NCI-H1105 (cell line): ENCODE measurements at places on chromosomes 11 and 22.

DNA sequence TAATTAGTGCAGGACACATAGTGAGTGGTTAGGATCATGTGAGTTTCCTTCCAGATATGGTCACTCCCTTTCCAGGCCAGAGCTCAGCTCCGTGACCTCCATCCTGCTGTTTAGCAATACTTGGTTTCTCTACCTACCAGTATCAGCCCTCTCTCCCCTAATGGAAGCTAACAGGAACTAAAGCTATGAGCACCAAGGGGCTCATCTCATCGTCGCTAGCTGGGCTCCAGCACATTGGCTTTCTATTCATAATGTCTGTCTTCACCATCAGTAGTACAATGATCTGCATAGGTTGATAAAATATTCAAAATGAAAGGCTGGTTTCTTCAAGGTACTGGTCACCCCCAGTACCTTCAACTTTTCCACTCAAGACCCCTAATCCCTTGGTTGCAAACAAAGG, 2.4 kb upstream of the GALNT18 start:
- DNase-seq, result no peak

DNA sequence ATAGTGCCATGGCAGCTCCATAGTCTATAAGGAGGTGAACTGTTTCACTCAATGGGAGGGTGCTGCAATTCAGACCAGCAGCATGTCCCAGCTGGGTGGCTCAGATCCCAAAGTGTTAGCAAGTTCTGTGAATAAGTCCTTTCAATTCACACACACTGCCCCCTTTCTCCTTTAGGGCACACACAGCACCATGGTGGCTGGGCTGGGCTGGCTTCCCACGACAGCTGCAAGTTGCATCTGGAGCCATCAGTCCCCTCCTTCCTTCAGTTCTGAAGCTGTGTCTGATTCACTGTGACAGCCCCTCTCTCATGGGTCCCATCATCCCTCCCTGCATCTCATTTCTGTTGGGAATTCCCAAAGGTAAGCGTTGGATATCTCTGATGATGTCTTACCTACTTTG, 324.1 kb upstream of the NCAM1 start:
- no peak for DNase-seq

GRCh38 chr11:78783846-78784245, 209.2 kb upstream of the NARS2 start:
- DNase-seq, result no peak

DNA sequence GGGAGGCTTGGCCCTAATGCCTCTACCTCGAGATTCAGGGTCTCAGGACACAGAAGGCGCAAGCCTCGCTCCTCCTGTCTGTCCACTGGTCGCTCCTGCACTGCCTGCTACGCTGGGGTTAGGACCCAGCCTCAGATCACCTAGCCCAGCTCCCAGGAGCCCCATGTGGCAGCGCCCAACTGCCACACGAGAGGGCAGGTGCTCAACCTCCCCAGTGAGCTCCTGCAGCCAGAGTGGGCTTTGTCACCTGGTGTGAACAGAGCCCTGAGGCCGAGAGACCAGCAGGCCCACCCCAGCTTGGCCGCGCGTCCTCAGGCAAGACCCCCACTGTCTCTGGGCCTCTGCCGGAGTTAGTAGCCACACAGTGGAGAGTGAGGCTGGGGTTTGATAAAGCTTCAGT, 21.7 kb upstream of the PPARA start:
- no peak for DNase-seq

GRCh38 chr11:118435290-118435892, 901 bp upstream of the KMT2A start:
- DNase-seq, result peak; percentile 93

DNA sequence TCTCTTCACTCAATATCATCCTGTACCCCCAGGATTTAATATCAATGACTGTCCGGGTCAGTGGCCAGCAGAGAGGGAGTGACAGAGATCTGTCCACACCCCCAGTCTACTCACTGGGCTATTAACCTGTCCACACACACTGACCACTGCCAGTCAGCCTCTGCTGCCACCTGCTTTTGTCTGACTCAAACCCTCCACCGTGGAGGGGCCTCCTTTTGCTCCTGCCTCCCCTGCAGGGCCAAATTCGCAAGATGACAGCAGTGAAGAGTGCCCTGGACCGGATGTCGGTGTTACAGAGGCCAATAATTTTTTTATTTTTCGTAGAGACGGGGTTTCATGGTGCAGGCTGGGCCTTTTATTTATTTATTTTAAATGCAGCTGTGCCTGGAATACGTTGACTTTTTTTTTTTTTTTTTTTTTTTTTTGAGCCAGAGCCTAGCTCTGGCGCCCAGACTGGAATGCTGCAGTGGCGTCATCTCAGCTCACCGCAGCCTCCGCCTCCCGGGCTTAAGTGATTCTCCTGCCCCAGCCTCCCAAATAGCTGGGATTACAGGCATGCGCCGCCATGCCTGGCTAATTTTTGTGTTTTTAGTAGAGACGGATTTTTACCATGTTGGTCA, 5.1 kb downstream of the PDXP start:
- DNase-seq, result no peak

DNA sequence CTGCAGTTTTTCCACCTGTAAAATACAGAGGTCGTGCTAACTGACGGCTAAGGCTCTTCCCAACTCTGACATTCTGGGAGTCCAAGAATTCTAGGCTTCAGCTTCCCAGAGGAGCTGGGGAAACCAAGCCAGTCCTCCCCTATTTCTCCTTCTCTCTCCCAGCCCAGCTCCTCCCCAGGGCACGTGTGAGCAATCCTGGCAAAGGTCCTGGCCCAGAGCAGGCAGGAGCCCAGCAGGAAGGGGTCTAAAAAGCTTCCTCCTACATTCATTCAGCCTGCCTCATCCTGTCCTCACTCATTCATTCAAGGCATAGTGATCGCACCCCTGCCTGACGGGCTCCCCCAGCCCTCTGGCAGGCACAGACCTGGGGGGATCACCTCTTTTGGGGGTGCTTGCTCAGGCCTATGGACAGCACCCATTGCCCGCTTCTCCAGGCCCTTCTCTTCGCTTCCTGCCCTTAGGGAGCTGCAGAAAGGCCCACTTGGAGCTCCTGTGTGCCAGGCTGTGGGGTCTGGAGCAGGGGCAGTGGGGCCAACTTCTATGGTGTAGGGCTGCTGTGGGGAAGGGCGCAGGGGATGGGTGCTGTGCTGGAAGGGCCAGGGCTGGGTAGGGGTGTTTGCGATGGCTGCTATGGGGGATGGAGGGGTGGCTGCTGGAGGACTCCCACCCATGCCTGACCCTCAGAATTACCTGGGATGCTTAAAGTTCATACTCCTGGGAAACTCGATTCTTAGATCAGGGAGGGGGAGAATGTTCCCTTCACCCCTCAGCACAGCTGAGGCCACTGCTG, 9.8 kb downstream of the KCNC1 start:
- DNase-seq, result no peak

DNA sequence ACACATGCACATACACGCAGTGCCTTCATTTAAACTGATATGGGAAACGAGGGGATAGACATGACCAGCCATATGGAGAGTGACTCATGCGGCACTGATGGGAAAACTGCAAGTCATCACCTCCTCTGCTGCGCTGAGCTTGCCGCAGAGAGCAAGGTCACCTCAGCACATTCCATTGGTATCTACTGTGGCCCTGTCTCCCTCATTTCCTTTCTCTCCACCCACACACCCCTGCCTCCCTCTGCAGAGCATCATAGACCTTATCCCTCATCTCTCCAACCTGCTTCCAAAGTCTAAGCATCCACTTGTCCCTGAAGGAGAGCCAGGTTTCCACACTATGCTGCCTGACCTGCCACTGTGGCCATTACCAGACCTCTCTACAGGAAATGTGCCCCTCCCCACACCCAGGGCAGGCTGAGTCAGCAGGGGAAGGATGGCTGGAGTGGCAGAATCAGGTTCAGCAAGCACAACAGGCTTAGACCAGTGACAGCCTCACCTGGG, 116.9 kb upstream of the SNX19 start:
- no peak for DNase-seq

- no peak for DNase-seq
These were observed 121.2 kb downstream of the IGLL1 start for GRCh38 chr22:23458663-23459541.

GRCh38 chr22:33897448-33897835, 22.8 kb downstream of the LARGE1 start:
- DNase-seq, result peak; percentile 68

DNA sequence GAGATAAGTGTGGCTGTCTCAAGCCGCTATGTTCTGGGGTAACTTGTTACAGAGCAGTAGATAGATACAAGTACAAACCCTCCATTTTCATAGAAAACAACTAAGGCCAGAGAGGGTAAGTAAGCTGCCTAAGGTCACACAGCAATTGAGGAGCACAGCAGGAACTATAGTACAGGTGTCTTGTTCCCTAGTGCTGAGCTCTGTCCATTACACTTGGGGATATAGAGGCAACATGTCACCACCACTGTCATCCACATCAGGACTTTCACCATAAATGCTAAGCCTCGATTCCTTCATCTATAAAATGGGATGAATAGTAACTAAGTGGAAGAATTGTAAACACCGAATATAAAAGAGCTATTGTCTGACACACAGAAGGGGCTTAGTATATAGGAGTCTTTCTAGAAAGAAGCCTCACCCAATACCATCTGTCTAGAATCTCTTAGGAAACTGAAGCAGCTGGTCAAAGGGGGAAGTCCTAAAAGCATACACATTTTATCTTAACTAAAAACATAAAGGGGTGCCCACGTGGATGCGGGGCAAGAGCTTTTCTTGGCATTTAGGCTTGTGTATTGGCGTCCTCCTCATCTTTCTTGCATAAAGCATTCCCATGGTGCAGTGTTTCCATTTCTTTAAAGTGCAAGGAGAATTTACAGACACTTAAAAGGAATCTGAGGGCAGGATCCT, 93.8 kb upstream of the ALX4 start:
- no peak for DNase-seq

- DNase-seq, result no peak
These were observed 54.5 kb upstream of the NOX4 start for GRCh38 chr11:89545691-89546090.

DNA sequence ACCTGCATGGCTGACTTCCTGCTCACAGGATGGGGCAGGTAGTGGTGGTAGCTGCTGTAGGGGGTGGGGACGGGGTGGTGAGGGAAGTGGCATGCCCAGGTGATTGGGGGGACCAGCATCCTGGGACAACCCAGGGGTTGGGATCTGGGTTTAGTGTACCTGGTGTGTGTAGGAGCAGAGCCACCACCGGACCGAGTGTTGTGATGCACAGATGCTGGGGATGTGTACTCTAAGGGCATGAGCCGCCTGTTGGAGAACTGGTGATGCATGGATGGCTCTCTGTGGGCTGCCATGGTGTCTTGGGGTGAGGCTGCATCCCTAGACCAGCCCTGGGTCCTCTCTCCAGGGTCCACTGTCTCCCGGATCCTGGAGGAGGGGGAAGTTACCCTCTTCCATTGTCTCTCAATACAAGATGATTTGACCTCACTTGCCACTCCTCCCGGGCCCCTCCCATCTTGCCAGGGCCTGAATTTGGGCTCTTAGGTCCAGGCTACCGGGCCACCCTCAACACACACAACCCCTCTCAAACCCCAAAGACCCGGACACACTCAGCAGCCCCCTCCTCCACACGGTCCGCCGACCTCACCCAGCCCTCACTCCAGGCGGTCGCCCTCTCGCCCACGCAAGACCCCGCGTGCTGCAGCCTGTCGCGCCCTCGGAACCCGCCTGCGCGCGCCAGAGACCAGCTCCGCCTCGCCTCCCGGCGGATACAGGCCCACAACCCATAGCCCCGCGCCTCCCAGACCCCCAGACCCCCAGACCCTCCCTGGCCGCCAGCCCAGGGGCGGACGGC, 619 bp downstream of the LRRC75B start:
- DNase-seq, result no peak

- DNase-seq, result no peak
These were observed 685.2 kb upstream of the CHORDC1 start for GRCh38 chr11:90908074-90908473.

DNA sequence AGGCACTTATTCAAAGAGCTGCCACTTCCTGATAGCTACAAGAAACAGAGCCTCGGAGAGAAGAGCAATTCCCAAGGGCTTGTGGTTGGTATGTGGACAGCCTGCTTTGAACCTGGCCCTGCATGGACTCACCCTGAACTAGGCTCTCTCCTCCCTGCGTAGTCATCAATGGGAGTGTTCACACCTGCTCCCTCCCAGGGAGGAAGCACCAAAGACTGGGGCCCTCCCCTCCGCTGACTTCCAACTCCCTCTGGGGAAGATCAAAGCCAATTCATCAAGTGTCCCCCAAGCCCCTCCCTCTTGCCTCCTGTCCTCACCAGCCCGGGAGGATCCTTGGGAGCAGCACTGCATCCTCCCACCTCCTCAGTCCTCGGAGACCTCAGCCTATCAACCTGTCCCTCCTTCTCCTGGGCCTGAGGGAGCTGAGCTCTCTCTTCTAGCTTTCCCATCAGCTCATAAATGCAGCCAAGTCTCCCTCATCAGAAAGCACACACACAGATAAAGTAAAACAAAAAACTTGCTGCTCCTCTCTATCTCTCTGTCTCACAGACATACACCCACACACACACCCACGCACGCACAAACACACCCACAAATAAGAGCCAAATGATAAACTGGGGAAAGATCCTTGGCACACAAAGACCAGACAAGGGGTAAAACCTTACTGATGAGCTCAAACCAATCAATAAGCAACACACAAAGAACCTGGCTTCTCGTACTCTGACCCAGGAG, 3.3 kb downstream of the A4GALT start:
- no peak for DNase-seq

DNA sequence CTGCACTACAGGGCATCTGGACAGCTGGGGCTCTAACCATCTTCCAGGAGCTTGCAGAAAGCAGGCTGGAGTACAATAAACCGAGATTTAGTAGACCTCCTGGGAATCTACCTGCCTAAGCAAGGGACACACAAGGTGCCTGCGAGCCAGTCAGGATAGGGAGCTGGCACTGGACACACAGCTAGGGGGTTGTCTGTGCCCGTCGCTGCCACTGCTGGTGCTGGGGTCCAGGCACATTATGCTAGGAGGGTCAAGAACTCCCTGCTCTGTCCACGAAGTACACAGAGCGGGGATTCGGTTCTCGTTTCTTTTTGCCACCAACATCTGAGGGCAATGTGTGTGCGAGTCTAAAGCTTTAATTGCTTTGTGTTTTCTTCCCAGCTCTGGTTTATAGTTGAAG, 4.2 kb downstream of the RIC8A start:
- DNase-seq, result no peak

DNA sequence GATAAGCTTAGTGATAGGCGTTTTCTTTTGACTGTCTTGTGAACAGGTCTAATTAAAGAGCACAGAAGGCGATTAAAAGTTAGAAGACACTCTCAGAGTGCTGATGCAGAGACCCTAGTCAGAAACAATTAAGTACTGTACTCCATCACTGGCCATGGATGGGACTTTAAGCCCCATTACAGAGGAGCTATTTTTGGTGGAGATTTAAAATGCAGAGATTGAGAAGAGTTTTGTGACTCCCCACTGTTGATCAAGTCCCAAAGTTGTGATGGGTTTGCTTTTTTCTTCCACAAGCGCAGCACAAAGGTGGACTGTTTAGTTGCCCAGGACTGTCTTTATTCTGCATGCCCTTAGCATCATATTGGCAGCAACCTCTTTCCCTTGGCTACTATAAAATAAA, 978 bp downstream of the LUZP2 start:
- DNase-seq, result no peak

GRCh38 chr11:63503492-63503891, 2.4 kb upstream of the LGALS12 start:
- DNase-seq, result no peak
